ENCODE measurements at places on chromosomes 7 and 10.
A peak's percentile ranks its signal among the peaks of the same experiment; 100 is the strongest.

DNA sequence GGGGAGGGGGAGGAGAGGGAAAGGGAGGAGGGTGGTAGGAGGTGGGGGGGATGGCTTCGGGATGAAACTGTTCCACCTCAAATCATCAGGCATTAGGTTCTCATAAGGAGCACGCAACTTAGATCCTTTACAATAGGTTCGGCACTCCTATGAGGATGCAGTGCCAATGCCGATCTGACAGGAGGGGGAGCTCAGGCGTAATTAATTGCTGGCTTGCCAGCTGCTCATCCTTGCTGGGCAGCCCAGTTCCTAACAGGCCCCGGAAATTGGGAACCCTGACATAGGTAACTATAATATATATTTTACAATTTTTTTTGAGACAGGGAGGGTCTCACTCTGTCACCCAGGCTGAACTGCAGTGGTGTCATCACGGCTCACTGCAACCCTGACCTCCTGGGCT, 118.8 kb upstream of the SFMBT2 start:
- peak; percentile 51 for ATAC-seq

DNA sequence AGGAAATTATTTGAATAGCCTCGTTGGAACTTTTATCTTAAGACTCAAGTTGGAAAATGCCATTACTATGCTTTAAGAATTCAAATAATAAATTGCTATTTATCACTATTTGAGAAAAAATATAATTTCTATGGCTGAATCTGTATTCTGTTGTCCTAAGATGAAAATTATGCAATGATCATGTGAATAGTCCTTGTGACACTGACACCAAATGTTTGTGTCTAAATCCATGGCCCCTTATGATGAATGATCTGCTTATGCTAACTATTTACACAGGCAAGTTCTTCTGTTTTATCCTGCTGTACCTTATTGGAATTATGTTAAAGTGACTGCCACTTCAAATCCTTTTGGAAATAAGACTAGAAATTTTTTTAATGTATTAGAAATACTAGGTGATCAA, 208.7 kb downstream of the DOCK4 start:
- ATAC-seq = no peak

DNA sequence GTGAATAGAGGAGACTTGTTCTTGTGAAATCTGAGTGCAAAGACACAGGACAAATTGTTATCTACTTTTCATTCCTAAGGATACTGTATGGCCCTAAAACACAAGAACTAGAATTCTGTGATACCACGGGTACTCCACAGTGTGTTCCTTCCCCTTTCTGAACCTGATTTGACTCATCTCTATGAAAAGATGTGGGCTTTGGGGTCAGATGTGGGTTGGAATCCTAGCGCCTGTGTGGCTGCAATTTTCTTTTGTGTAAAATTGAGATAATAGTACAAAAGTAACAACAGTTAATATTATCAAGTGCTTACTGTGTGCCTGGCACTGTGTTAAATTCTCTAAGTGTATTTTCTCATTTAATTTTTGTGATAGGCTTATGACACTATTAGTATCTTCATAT, 8.1 kb downstream of the SRGN start:
- ATAC-seq = no peak

- ATAC-seq = no peak
Observed at GRCh38 chr10:48446785-48447184, 140.3 kb downstream of the MAPK8 start.

- no peak for ATAC-seq
Observed at GRCh38 chr7:75712517-75713361, 26.0 kb downstream of the HIP1 start.

GRCh38 chr7:31464601-31465000, 49.3 kb upstream of the ITPRID1 start:
- ATAC-seq = no peak

DNA sequence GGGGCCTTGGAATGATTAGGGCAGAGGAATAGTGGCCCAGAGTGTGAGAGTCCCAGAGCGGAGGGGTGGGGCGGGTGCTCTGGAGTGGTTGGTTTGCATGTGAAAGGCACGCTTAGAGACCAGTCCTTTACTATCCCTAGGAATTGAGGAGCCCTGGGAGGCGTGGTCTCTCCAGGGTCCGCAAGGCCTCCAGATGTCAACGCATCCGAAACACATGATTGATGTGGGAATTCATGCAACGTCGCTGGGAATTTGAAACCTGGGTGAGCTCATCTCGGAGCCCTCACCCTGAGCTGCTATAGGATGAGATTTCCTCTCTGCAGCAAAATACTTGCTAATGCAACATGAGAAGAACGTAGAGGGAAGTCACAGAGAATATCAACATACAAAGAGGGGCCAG, 51.2 kb downstream of the NPTX2 start:
- no peak for ATAC-seq

GRCh38 chr7:36787933-36788378, 63.7 kb upstream of the AOAH start:
- ATAC-seq = no peak

Measured in esophagus mucosa (tissue), 1 donor.